ENCODE measurements at places on chromosomes 3 and 15.

GRCh38 chr15:32722136-32722535 lies 4.3 kb downstream of the GREM1 start:
- no peak for DNase-seq

DNA sequence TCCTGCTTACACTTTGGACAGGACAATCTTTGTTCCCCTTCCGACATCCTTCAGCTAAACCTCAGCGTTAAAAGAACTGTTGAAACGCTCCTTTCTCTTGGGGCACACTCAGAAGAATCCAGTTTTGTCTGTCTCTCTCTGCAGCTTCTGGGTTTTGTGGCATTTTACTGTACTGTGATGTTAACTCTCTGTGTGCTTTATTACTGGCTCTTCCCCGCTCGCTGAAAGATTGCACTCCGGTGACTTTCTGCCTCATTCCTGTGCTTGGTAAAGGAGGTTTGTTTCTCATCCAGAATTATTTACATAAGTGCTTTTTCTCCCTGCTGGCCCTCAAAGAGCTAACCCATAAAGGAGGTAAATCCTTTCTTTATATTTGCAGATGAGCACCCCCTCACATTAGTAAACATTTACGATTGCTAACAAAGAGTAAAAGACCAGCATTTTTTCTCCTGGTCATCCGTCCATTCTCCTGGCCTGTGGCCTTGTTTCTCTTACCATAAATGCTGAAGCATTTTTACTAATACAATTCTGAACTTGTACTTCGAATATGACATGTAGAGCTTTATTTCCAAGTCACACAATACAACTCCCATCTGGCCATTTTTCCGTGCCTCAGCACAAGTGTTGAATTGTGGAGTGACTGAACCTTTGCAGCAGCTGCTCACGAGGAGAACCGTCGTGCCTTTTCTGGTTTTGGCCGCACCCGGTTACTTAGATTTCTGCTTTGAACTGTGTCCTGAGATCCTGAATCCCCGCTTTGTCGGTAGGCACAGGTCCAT lies 69.3 kb upstream of the RPL35A start:
- DNase-seq = no peak

DNA sequence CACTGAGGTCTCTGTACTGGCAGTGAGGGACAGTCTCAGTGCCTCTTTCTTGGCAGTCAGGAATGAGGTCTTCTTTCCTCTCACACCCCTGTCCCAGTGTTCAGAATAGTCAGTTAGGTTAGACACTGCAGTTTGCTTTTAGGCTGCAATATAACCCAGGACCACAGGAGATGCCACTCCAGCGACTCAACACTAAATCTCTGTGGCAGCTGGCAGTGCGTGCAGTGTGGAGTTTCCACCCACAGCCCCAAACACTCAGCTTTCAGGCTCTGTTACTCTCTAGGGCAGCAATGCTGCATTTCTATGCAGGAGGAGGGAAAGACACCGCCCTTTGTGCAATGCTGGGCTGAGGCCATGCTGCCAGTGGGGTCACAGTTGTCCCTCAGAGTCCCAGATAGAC lies 150.2 kb upstream of the SUCLG2 start:
- DNase-seq = no peak

DNA sequence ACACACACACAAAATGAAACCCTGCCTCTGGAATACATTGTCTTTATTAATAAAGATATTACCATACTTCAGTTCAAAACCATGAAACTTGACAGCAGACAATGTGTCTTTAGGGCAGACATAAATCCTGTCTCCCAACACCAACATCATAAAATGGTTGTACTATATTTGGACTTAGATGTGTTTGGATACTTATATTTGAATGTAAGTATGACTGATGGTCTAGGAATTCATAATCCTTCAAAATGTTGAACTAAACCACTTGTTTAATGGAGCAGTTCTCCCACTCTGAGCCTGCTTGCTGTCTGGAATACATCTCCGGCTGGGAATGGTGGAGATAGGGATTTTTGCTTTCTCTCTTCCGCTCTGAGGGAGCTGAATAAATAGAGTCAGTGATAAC lies 10.6 kb downstream of the FBN1 start:
- DNase-seq = no peak

GRCh38 chr3:3998140-3998922 lies 199.1 kb downstream of the LRRN1 start:
- DNase-seq = no peak

DNA sequence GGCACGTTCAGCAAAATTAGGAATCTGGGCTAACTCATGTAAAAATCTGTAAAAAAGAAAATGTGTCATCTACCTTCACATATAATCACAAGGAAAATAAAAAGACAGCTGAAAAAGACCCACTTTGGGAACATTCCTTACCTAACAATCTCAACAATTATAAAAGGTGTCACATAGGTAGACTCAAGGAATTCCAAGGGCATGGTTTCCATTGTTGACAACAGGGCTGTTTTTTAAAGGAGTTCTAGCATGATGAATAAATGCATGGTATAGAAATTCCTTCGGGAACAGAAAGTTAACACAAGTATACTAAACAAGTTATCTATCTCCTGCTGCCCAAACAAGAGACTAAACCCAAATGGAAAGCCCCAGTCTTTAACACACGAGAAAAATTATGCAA lies 184.2 kb downstream of the GREM1 start:
- DNase-seq = no peak

DNA sequence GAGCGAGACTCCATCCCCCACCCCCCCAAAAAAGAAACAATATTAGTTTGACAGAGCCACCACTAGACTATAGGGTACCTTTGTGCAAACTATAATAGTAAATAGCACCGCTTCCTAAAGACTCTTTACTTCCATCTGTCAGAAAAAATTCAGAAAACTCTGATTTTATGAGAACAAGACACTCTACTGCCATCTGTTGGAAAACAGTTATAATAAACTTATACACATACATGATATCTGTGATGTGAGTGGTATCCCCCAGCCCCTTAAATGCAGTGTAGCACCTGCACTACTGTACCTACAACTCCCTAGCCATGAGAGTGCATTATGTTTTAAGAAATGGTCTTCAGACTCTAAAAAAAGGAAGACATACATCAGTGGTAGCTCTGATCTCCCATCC lies 47.1 kb upstream of the CTDSPL start:
- DNase-seq = no peak

DNA sequence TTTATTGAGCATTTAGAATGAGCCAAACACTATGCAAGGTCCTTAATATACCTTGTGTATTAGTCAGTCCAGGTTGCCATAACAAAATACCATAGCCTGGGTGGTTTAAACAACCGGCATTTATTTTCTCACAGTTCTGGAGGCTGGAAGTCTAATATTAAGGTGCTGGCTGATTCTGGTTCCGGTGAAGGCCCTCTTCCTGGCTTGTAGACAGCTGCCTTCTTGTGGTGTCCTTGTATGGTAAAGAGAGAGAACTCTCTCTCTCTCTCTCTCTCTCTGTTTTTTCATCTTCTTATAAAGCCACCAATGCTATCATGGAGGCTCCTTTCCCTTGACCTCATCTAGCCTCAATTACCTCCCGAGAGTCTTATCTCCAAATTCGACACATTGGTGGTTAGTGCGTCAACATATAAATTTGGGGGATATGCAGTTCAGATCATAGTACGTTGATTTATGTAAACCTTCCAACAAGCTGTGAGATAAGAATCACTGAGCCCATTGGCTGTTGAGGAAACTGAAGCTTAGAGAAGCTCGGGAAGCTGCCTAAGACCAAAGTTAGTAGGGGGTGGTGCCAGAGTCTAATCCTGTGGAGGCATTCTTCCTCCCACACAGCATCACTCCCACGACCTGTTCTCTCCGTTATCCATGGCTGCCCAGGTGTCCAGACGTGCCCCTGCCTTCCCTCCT lies 298.0 kb upstream of the PROK2 start:
- DNase-seq = no peak

GRCh38 chr3:45479621-45480035 lies 91.3 kb downstream of the LARS2 start:
- DNase-seq = no peak

GRCh38 chr3:71101626-71102025 lies 481.9 kb downstream of the FOXP1 start:
- no peak for DNase-seq

GRCh38 chr15:95837341-95838004 lies 493.0 kb upstream of the NR2F2 start:
- DNase-seq = no peak

DNA sequence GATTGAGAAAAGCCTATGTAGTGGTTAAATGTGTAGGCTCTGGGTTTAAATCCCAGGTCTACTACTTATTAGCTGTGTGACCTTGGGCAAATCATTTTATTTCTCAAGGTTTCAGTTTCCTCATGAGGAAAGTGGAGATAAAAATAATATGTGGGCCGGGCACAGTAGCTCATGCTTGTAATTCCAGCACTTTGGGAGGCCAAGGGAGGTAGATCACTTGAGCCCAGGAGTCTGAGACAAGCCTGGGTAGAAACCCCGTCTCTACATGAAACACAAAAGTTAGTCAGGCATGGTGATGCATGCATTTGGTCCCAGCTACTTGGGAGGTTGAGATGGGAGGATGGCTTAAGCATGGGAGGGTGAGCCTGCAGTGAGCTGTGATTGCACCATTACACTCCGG lies 8.4 kb downstream of the SEMA5B start:
- DNase-seq = no peak

GRCh38 chr3:191066669-191067068 lies 132.4 kb upstream of the OSTN start:
- no peak for DNase-seq

GRCh38 chr3:111715911-111716523 lies 120.9 kb upstream of the ZBED2 start:
- DNase-seq = no peak

- no peak for DNase-seq
Measured at GRCh38 chr3:168738527-168739325, 643.0 kb upstream of the GOLIM4 start.

GRCh38 chr15:26790118-26790517 lies 17.3 kb upstream of the GABRB3 start:
- no peak for DNase-seq

- DNase-seq = no peak
Measured at GRCh38 chr15:76204916-76205460, 106.3 kb downstream of the ETFA start.

GRCh38 chr3:170953229-170953628 lies 44.8 kb upstream of the EIF5A2 start:
- DNase-seq = no peak

DNA sequence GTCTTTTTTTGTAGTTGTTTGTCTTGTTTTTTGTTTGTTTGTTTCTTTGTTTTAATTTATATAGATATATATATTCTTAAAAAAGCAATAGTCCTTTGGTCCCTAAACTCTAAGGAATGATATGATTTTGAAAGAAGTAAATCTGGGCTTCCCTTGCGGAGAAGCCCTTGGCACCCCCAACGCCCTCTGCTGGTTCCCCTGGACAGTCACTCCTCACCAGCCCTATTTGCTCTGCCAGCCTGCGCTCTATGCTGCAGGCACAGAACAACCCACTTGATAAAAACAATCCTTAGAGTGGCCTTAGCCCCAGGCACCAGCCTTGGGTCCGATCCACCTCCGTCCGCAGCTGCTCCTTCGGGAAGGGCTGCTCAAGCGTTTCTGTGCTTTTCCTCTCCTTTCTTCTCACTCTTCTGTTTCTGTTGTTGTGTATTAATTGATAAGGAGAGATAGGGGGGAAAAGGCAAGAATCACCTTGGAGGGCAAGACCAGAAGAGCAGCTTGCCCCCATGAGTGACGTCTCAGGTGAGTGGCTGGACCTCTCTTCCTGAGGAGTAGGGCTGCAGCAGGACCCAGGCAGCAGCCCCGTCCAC lies 13.7 kb upstream of the PARP6 start:
- no peak for DNase-seq

DNA sequence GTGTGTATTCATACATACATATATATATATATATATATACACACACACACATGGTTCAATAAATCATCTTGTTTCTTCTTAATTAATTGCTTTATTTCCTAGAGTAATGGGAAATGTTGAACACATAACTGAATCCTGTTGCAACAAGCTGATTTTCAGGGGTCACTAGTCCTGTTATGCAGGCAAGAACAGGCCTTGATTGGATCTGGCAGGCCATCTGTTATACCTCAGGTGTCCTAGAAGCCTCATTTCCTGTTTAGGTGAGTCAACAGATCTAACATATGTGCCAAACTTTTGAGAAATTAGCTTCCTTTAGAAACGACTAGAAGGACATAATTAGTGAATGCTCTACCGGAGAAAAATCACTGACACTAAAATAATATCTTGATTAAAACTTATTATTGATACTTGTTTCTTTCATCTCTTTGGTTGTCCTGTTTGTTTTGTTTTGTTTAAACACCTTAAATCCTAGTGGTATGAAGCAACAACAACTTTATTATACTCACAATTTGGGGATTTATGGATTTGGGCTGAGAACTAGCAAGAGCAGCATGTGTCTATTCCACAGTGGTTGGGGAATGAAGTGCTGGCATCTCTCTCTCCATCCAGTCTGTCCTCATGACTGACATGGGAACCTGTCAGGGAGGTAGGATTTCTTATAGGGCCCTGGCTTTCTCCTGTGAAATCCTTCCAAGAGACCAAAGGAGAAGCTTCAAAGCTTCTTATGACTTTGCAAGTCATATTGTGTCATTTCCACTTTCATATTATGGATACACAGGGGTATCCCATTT lies 552.6 kb downstream of the NSUN3 start:
- no peak for DNase-seq

GRCh38 chr3:193559100-193559499 lies 4.4 kb upstream of the ATP13A4 start:
- no peak for DNase-seq

DNA sequence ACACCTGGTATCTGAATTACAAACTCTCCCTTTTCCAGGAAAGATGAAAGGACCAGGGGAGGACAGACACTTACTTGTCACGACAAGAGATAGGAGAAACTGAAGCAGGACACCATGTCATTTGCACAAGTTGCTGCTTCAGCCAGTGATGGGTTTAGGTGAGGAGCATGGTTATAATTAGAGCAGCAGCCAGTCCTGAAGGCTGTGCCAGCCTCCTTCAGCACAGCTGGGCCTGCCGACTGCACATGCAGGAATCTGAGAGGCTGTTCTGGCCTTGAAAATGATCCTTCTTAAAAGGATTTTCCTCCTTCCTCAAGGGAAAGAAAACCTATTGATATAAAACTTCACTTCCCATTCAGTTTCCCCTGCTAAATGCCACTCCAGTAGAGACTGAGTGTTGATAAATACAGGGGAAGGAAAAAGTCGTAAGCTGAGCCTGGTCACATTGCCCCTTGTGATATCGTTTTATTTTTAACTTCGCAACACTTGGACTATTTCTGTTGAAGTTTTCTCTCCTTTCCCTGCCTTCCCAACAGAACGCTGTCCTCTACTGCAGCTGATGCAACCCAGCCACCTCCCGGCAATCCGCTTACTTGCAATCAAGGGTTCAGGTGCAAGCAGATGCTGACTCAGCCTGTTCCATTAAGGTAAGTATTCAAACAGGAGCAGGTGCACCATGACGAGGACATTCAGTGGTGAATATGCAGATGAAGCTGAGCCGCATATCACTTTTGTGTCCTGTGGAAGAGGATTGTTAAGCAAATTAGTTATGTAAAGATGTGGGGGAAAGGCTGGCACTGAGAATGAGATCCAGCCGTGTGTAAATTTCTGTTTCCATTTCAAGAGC lies at the start of gene FBXO40:
Gene FBXO40, plus strand, starts transcription at position 524 of the 847 bp plus-strand sequence. CDS start 27,197 bp downstream, outside the sequence.
- no peak for DNase-seq

- no peak for DNase-seq
Measured at GRCh38 chr15:38670128-38671005, 105.8 kb upstream of the RASGRP1 start.

Data from GM12891 (cell line).